ENCODE measurements at places on chromosomes 1 and 21. TPM values are rescaled to one million over a fixed set of nuclear protein-coding genes. Genes with fewer than 3 reads are reported as not detected.

The RAP1GAP gene
- 8.0 TPM for total RNA-seq

The LCE3B gene
- total RNA-seq, result not detected

The FCRL2 gene
- total RNA-seq, result not detected

The FALEC gene
- total RNA-seq, result 1.9 TPM

The HES4 gene
- 87.7 TPM for total RNA-seq

The ATP1A1 gene
- 215 TPM for total RNA-seq

The KCNE2 gene
- 0.92 TPM for total RNA-seq

The EPHB2 gene
- total RNA-seq, result 133 TPM

The GBP3 gene
- 6.4 TPM for total RNA-seq

The SASS6 gene
- total RNA-seq, result 5.9 TPM

The DRAXIN gene
- total RNA-seq, result 1.1 TPM

The TTC22 gene
- 1.3 TPM for total RNA-seq

The VTCN1 gene
- total RNA-seq, result 28.3 TPM

The PUSL1 gene
- 14.5 TPM for total RNA-seq

The MYOM3 gene
- total RNA-seq, result 0.11 TPM

The TRAF3IP3 gene
- total RNA-seq, result 1.1 TPM

The S100A13 gene
- total RNA-seq, result 58.5 TPM

The NES gene
- total RNA-seq, result 56.9 TPM

The TMEM240 gene
- total RNA-seq, result 17.3 TPM

The RIMKLA gene
- 0.31 TPM for total RNA-seq

The LRP8 gene
- 19.2 TPM for total RNA-seq

The XCL2 gene
- total RNA-seq, result not detected

The MARK1 gene
- total RNA-seq, result 11.8 TPM

The RRP1 gene
- 44.5 TPM for total RNA-seq

The KCNJ9 gene
- 0.07 TPM for total RNA-seq

The ZNF683 gene
- total RNA-seq, result not detected

The VAV3 gene
- 3.2 TPM for total RNA-seq

The MAGI3 gene
- total RNA-seq, result 27.6 TPM

The TSPAN1 gene
- 0.52 TPM for total RNA-seq

The BTG3 gene
- total RNA-seq, result 38.5 TPM

Data from mesothelial cell of epicardium (in vitro differentiated cells).